ENCODE measurements at places on chromosomes 4 and X.

DNA sequence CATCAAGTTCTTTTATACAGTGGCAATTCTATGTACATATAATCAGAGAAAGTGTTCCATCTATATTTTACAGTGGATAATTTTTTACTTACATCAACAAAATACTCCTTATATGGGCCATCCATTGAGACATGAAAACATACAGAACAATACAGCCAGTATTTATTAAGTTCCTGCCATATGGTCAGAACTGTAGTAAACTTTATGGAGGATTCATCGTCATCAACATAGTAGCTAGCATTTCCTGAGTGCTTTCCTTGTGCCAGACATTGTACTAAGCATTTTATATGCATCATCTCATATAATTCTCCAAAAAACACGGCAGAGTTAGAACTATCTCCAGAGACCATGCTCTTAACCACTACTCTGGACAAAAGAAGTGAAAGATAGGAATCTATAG is 170.1 kb downstream of the CEP135 start:
- no peak for DNase-seq

DNA sequence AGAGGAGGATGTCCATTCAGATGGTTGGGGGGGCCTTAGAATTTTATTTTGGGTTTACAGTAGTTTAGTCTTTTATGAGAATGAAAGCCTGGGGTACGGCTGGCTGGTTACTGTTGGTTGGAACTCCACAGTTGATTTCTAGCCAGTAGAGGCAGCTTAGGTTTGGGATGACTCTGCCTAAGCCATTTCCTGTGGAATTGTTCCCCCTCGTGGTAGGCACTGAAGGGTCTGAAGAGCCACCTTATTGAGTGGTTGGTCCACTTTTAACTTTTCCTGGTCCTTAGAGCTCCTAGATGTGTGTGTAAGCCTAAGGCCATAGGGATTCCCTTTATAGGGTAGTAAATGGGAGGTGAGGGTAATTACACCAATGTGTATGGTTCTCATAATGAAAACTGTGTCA is 19.7 kb downstream of the SPIN3 start:
- DNase-seq = no peak

DNA sequence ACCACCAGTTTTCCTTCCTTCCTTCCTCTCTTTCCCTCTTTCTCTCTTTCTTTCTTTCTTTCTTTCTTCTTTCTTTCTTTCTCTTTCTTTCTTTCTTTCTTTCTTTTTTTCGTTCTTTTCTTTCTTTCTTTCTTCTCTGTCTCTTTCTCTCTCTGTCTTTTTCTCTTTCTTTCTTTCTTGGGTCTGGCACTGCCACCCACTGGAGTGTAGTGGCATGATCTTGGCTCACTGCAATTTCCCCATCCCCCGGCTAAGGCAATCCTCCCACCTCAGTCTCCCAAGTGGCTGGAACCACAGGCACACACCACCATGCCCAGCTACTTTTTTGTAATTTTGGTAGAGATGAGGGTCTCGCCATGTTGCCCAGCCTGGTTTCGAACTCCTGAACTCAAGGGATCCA is 51.6 kb upstream of the NHS start:
- DNase-seq = no peak

GRCh38 chr4:88908003-88908402 is 149.0 kb downstream of the FAM13A start:
- no peak for DNase-seq

DNA sequence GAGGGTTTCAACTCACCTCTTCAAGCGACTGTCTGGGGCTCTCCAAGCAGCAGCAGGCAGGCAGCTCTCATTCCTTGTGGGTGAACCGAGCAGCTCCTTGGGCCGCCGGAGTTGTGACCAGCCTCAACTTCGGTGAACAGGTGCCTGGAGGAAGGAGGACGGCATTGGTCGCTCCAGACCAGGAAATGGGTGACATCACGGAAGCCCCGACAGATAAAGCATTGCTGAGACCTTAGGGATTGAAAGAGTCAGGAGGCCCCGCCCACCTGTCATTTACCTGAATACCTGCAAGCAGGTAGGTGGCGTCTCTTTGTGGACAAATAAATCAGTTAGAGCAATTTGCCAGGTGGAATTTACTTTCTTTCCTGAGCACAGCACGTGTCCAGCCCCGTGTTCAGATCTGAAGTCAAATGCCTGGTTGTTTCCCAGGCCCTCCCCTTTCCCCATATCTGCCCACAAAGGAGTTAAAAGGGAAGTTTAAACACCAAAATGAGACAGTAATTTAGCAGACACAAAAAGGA is at the start of gene LNX1:
Gene LNX1 (minus strand): TSS at position 115 of the 521 bp plus-strand sequence. CDS start 17,484 bp downstream, outside the sequence.
- DNase-seq = no peak

DNA sequence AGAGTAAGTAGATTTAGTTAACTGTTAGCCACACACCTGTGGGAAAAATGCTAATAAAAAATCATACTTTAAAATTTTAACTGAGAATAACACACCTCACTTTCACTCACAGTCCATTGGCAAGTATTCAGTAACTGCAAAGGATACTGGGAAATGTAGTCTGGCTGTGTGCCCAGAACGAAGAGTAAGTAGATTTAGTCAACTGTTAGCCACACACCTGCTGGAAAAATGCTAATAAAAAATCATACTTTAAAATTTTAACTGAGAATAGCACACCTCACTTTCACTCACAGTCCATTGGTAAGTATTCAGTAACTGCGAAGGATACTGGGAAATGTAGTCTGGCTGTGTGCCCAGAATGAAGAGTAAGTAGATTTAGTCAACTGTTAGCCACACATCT is 178.4 kb upstream of the NWD2 start:
- DNase-seq = no peak

DNA sequence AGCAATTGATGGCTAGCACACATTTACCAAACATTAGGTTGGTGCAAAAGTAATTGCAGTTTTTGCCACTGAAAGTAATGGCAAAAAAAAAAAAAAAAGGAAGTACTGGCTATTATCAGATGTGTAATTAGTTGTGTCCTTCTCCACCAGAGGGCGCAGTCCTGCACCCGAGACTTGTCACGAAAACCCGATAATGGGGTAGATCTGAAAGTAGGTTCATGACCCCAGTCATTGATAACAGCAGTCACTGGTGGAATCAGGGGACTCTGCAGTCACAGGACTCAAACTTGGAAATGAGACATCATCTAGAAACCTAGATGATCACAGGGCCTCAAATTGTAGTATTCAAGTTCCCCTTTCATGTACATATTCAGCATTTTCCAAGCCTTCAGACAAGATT is 13.1 kb upstream of the ACOT9 start:
- DNase-seq = peak; percentile 23

GRCh38 chr4:168835880-168836454 is 174.1 kb downstream of the CBR4 start:
- no peak for DNase-seq

DNA sequence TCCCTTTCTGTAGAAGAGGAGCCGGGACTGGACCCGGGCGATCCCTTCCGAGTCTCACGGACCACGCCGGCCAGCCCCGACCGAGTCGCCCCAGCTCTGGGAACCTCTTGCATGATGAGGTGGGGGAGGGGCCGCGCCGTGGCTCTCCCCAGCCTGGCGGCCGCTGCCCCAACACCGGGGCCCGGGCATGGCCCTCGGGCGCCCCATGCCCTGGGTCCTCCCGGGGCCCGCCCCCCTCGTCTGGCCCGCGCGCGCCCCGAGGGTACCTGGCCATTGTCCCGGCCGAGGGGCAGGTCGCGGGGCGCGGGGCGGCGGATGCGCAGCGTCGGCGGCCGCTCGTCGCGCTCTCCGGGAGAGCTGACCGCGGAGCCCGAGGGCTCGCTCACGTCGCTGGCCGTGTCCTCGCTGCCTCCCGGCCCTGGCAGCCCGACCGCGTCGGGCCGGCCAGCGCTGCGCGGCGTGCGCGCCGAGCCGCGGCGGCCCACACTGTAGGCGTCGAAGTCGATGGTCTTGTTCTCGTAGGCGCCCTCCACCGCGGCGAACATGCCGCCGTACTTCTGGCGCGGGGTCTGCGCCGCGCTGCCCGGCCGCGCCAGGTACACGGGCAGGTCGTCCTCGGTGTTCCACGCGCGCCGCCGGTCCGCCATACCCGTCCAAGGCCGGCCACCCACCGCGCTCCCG is 423 bp downstream of the CRMP1 start:
- DNase-seq = no peak

DNA sequence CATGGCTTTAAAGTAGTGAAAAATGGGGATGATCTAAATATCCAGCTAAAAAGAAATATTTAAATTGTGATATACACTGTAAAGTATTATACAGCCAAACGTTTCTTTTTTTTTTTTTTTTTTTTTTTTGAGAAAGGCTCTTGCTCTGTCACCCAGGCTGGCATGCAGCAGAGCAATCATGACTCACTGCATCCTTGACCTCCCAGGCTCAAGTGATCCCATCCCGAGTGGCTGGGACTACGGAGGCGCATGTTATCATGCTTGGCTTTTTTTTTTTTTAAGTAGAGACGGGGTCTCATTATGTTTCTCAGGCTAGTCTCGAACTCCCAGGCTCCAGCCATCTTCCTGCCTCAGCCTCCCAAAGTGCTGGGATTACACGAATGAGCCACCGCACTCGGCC is 17.1 kb downstream of the SMIM14 start:
- no peak for DNase-seq

DNA sequence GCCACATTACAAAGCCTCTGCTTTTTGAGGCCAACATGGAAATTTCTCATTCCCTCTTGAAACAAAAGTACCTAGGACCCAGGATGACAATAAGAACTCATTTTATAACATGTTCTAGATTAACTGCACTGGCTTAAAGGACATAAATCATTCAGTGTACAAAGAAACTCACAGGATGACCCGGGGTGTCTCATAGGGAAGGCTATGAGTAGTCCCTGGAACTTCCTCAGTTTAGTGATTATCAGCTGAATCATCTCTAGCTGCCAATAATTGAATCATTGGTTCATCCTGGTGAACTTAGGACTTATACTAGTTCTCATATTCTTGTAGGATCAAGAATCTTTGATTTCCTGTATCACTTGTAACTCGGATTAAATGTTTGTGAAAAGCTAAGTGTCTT is 95.8 kb upstream of the WDR1 start:
- DNase-seq = no peak

Data from activated T-cell treated with anti-CD3 and anti-CD28 coated beads for 48 hours (primary cell).